ENCODE measurements at places on chromosomes 4 and X.

DNA sequence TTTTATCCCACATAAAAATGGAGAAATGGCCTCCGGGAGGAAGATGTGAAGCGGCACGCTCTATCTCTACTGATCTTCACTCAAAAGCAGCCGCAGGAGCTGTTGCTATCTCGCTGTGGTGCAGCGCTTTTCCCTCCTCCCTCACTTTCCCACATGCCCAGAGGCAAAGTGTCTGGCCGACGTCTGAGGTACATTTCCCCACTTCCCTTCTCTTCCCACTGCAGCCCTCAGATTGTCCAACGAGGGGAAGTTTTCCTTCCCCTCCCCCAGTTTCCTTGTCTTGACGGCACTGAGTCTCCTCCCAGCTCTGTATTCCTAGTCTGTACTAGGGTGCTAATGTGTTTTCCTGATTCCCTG is 660 bp upstream of the COL25A1 start:
- DNase-seq = no peak

- no peak for DNase-seq
These were observed 201.3 kb downstream of the MAD2L1 start for GRCh38 chr4:119865389-119865788.

DNA sequence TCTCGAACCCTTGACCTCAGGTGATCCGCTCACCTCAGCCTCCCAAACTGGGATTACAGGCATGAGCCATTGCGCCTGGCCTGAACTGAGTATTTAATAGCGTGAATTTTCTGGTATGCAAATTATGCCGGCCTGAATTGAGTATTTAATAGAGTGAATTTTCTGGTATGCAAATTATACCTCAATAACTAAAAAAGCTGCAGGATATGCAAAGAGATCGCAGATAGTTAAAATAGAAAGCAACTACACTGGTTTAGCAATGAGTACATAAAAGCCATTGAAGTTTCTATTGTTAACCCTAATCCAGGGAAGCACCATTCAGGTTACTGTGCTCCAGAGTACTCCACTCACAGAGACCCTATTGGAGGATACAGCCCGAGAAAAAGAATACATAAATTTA is 22.8 kb downstream of the FBXW7 start:
- DNase-seq = no peak

DNA sequence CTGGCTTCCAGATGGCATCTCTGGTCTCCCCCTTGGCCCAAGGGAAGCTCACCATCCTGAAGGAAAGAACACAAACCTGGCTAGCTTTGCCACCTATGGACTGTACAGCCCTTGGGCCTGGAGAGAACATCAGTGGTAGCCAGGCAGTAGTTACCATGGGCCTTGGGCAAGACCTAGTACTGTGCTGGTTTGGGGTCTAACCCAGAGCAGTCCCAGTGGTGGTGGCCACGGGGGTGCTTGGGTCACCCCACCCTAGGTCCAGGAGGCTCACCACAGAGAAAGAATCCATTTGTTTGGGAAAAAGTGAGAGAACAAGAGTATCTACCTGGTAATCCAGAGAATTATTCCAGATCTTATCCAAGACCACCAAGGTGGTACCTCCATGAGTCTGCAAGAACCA is 290.7 kb upstream of the PPP1R2C start:
- no peak for DNase-seq

GRCh38 chr4:89906777-89907521 is 12.3 kb downstream of the MMRN1 start:
- no peak for DNase-seq

DNA sequence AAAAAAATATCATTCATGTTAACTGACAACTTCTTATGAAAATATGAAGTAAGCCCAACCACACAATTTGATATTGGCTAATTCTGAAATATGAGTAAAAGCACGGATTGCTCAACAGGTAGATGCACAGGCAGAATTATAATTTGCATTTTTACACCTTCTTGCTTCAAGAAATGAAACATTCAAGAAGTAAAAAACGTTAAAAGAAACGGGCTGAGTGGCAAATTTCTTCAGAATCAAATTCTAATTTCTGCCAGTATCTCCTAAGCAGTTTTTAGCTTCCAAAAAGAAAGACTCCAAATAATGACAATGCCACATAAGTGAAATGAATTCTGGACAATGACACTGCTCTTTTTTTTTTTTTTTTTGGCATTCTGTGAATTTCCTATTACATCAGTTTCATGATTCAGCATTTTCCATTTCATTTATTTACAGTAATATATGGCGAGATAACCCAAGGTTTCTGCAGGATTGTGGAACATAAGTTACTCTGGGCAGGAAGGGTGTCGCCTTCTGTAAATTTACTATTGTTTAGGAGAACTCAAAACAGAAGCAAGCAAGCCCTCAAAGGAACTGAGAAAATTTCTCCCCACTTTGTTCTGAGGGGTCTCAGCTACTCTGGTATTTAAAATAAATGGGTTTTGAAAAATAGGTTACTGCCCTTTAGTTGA is 1.4 kb downstream of the SEL1L3 start:
- DNase-seq = no peak

DNA sequence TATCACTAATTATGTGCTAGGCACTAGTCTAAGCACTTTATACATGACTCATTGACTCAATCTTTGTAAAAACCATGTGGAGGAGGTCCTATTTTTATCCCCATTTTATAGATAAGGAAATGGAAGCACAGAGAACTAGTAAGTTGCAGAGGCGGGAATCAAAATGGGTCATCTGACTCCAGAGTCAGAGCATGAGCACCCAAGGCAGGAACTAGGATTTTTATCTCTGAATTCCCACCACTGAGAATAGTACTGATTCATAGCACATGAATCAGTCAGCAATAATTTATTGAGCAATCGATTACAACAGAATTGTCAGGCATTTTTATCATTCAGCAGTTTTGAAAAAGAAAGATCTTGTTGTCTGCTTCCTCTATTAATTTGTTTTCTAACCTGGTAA is 19.3 kb downstream of the SCARB2 start:
- DNase-seq = no peak

- DNase-seq = no peak
These were observed 31.2 kb downstream of the CCDC149 start for GRCh38 chr4:24881508-24882196.

GRCh38 chr4:91288702-91289311 is 1015.0 kb upstream of the GRID2 start:
- DNase-seq = no peak

- DNase-seq = no peak
These were observed 14.2 kb downstream of the GRPR start for GRCh38 chrX:16137416-16138107.

GRCh38 chrX:25288676-25289075 is 272.9 kb upstream of the ARX start:
- no peak for DNase-seq
